ENCODE measurements at places on chromosomes 16 and 17. TPM values are rescaled to one million over a fixed set of nuclear protein-coding genes. Genes with fewer than 3 reads are reported as not detected.

- DNase-seq = no peak
Measured at GRCh38 chr17:81845361-81845760, 10.5 kb upstream of the PPP1R27 start.

DNA sequence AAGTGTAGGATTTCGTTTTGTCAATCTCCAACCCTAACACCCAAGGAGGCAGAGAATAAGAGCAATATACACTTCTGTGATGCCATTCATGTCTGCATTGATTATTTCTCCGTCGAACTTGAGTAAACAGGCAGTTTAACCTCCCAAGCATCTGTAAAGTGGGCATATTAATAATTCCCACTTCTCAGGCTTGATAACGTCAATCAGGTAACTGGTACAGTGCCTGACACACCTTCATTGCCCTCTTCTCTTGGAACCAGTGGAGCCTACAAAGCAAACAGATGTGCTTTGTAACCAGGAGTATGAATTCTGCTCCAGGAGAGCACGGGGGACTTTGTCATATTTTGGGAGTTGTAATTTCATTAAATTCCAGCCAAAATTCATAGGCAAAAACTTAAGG, 32.5 kb upstream of the PLCG2 start:
- DNase-seq = no peak

GRCh38 chr16:59743504-59743903, 1009.4 kb upstream of the GOT2 start:
- no peak for DNase-seq

The LLGL2 gene
- 11.0 TPM for total RNA-seq

DNA sequence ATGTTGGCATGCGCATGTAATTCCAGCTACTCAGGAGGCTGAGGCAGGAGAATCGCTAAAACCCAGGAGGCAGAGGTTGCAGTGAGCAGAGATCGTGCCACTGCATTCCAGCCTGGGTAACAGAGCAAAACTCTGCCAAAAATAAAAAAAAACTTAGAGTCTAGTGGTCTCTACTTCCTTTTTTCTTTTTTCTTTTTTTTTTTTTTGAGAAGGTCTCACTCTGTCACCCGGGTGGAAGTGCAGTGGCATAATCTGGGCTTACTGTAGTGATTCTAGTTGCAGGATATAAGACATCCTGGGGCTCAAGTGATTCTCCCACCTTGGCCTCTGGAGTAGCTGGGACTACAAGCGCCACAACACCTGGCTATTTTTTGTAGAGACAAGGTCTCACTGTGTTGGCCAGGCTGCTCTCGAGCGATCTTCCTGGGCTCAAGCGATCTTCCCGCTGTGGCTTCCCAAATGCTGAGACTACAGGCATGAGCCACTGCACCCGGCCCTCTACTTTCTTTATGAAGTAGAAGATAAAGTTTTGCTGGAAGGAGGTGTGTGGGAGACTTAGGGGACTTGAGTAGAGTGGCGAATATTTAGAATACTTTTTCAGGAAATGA, 47.9 kb upstream of the TAOK1 start:
- DNase-seq = no peak
